ENCODE measurements at places on chromosomes 16 and 17.

DNA sequence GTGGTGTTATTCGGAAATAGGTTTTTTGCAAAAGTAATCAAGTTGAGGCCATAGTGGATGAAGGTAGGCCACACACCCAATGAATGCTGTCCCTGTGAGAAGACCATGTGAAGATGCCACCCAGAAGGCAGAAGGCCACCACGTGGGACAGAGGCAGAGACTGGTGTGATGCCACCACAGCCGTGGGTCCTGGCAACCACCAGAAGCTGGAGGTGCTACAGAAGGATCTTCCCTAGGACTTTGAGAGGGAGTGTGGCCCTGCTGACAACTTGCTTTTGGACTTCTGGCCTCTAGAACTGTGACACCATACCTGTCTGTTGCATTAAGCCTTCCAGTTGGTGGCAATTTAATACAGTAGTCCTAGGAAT lies 49.3 kb downstream of the RMI2 start:
- DNase-seq = no peak

GRCh38 chr17:41687828-41688640 lies 651 bp upstream of the EIF1 start:
- DNase-seq = peak; percentile 72

- DNase-seq = no peak
Observed at GRCh38 chr17:67049025-67049739, 4.8 kb downstream of the CACNG1 start.

- DNase-seq = no peak
Observed at GRCh38 chr17:40722241-40722640, 18.7 kb upstream of the KRT24 start.

GRCh38 chr16:89537549-89537925 lies 22.9 kb upstream of the RPL13 start:
- DNase-seq = no peak

- no peak for DNase-seq
Observed at GRCh38 chr16:76956394-76956793, 234.6 kb upstream of the MON1B start.
